Effector CD8-positive, alpha-beta T cell (primary cell): ENCODE measurements at places on chromosomes 13 and 19.

DNA sequence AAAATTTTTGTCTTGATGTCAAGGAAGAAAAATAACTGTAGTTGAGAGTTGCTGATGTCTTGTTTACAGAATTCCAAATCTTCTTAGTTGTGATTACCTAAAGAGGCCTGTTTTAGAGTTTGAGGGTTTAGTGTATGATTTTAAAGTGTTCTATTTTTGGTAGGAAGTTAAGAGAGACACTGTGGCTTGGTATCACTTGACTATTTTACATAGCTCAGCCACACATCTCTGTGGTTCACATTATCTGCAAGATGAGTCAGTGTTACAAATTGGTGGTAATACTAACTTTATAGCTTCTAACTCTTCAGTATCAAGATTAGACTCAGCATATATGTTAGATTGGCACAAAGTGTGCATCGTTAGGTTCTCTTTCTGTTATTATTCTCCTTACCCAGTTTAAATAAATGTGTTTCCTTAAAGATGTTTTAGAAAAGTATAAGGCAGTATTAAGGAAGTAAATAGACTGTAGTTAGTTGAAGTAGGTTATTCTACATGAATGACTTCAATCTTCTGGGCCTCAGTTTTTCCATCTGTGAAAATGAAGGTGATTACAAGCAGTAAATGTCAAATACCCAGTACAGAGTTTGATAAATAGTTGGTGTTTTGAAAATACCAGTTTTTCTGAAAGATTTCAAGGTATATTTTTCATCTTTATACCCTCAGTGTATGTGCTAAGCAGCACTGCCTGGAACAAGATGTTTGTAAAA is 33.4 kb downstream of the COG6 start:
- DNase-seq, result no peak

DNA sequence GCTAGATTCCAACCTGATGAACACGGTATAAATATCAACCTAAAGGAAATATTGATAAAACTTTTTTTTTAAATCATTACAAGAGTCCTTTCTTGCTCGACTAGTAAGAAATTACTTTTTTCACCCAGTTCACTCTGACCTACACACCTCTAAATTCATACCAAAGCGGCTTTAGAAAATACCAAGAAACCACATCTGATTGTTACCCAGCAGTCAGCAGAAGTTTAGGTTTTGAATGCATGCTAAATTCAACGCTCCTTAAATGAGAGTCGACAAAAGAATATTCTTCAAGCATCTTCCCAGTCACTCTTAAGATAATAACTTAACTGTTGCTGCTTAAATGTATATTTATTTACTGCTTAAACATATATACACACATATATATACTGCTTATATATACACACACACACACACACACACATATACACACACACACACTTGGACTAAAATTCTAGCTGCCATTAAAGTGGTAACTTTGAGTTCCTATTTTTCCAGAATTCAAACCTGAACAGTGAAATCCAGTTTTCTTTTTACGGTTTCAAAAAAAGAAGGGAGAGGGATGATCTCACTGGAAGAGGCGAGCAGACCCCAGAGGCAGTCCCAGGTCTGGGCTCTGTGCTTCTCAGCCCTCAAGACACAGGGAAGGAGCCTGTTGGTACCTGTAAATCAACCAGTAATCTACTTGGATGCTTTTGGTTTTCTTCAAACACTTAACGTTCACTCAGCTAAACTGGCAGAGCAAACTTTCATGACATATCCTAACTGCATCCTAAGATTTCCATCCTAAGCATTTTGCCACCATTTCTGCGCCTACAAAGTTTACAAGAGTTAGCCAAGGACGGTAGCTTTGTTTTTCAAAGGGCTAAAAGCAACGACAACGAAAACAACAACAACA is 1.7 kb downstream of the STK24 start:
- DNase-seq, result no peak

- DNase-seq, result no peak
Observed at GRCh38 chr13:95624020-95624419, 20.5 kb downstream of the DZIP1 start.

- no peak for DNase-seq
Observed at GRCh38 chr13:29817604-29818378, 32.6 kb downstream of the UBL3 start.

DNA sequence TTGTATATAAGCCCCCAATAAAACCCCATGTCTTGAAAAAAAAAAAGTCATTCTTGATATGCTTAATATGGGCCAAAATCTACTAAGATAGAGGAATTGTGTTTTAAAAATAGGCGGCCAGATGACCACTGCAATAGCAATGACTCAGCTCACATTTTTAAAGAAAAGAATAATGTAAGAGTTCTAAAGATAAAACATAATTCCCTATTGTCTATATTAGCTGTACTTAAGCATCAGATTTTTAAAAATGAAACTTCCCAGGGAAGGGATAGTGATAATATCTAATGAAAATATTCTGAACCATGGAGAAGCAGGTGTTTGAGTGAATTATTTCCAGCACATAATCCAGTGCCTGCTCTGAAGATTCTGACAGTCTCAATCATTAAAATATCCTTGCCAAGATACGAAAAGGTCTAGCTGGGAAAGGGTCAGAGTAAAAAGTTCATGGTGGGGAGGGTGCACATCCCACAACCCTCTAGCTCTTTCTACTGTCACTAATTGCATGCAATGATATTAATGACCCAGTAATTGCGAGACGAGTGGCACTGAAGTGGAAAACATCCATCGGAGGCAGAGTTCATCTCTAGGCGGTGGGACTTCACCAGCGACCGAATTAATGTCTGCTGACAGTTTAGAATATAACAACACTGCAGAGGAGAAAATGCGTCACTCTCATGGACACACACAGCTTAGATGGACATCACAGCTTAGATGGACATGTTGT is 31.6 kb downstream of the EFNB2 start:
- DNase-seq, result no peak

DNA sequence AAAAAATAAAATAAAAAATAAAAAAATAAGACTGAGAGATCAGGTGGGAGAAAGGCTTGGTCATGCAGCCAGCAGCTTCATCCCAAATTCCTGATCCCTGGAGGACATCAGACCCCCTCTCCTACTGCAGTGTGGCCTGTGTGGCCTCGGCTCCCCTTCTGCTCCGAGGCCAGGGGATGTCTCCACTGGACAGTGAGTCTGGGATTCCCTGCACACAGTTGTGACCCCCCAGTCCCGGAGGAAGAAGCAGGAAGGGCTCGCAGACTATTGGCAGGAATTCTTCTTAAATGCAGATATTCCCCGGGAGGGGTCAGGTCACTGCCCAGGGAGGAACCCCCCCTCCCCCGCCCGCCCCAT is 41.9 kb downstream of the ZNF627 start:
- no peak for DNase-seq

DNA sequence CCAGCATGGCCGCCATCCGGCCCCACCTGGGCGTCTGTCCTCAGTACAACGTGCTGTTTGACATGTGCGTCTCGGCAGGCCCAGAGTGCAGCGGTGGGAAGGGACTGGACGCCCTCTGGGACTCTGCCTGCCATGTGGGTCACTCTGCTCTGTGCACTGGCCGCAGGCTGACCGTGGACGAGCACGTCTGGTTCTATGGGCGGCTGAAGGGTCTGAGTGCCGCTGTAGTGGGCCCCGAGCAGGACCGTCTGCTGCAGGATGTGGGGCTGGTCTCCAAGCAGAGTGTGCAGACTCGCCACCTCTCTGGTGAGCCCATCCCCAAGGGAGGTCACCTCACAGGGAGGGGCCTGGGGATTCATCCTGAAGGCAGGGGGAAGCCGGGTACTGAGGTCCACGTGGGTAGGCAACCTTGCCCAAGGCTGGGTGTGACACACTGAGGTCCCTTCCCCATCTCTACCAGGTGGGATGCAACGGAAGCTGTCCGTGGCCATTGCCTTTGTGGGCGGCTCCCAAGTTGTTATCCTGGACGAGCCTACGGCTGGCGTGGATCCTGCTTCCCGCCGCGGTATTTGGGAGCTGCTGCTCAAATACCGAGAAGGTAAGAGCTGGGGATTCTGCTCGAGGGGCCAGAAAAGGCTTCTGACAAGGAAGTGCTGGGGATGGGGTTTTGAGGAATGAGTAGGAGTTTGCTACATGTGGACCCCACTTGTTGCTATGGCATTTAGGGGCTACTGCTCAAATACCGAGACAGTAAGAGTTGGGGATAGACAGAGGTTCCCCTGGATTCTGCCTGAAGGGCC is 11.3 kb downstream of the ABCA7 start:
- DNase-seq, result no peak

DNA sequence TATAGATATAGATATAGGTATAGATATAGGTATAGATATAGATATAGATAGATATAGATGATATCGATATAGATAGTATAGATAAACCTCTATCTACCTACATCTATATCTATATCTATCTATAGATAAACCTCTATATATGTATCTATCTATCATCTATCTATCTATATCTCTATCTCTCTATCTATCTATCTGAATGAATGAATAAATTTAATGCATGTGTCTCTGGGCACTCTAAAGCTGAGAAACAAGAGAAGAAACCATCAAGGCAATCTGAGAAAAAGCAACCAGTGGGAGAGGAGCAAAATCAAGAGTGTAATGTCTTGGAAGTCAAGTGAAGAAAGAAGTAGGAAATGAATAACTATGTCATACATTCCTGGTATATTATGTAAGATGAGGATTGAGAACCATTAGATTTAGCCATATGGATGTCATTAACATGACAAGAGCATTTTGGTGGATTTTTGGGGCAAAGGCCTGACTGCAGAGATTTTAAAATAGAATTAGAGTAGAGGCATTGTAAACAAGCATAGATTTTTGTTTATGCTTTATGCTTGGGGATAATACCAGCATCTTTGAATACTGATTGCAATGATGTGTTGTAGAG is 1262.7 kb upstream of the MIR17HG start:
- DNase-seq, result no peak

- no peak for DNase-seq
Observed at GRCh38 chr13:26377038-26377437, 123.1 kb downstream of the CDK8 start.
